ENCODE measurements at places on chromosomes 3 and 15. TPM values are rescaled to one million over a fixed set of nuclear protein-coding genes. Genes with fewer than 3 reads are reported as not detected.

DNA sequence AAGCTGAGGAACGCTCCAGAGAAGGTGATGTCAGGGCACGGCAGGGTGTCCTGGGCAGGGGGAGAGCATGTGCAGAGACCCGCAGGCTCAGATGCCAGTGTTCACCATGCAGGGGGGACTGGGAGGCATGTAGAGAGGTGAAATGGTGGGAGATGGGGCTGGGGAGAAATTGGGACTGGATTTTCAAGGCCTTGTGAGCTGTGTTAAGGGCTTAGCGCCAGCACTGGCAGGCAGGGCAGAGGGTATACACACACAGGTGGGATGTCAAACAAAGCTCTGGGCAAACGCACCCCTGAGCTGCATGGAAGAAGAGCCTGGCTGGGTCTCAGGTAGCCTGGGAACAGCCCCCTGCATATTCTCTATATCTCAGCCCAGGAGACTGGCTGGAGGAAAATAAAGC lies 282.7 kb downstream of the SHQ1 start:
- DNase-seq, result no peak

PRC1 gene
- 262 TPM for total RNA-seq

- peak; percentile 77 for DNase-seq
Measured at GRCh38 chr3:100650651-100651619, 41.5 kb downstream of the ADGRG7 start.

- no peak for DNase-seq
Measured at GRCh38 chr3:139916271-139916670, 18.7 kb upstream of the CLSTN2 start.

GRCh38 chr3:174062923-174063322 lies 665.4 kb downstream of the NLGN1 start:
- DNase-seq, result peak; percentile 9
